ENCODE measurements at places on chromosomes 2 and 18.

DNA sequence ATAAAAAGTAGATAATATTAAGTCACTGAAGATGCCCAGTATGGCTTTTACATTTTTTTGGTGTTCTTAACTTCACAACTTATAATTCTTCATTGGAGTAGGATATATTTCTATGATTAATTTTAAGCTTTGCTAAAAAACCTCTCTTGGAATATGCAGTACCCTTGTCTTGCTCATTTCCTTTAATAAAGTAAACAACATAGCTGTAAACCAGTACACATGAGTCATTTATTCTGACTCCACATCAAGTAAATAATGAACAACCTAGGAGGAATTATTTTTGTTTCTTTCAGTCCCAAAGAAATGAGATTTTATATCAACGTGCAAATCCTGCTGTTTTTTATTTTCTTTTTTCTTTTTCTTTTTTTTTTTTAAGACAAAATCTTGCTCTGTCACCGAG, 869.1 kb downstream of the CNTNAP5 start:
- no peak for DNase-seq

DNA sequence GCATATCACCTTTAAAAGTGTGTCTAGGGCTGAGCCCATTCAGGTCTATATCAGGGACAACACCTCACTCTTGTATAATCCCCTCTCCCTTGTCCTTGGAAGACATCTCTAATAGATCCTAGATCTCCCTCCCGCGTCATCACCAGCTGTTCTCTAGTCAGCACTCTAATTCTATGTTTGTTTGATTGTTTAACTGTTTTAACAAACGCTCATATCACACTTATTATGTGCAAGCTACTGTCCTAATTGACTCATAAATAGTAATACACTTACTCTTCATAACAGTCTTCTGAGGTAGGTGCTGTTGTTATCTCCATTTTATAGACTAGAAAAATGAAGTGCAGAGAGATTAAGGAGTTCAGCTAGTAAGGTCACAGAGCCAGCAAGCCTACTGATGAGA, 1.6 kb upstream of the ERMN start:
- no peak for DNase-seq

DNA sequence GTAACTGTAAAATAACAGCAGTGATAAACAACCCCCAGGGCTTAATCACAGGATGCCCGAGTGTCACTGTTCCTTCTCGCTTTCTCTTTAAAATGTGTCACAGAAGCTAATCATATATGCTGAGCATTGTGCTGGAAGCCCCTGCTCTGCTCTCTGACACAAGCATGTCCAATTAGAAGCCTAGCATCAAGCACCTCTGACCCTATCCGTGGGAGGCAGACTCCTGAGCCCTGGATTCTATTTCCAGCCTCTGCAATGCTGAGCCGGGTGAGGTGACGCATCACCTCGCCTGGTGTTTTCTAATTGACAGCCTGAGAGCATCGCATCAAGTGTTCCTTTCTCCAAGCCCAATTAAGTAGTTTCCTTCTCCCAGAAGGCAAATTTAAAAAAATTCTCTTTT, 19.7 kb upstream of the SCG2 start:
- no peak for DNase-seq

- DNase-seq = no peak
These were observed 21.6 kb downstream of the KANSL3 start for GRCh38 chr2:96616535-96616934.

DNA sequence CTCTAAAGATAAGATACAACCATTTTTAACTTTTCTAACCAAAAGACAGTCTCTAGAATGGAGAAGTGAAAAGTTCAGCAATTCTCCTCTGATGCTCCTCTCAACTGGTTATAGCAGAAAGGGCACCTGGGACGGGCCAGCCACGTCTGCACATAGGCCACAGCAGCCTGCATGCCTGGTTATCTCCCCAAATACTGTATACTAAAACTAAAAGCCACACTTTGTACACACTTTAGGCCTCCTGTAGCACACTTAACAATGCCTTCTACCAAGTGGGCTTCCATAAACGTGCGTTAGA, 179.1 kb downstream of the ANKRD44 start:
- no peak for DNase-seq

- DNase-seq = no peak
These were observed 41.6 kb downstream of the LRRC30 start for GRCh38 chr18:7272311-7273049.

- no peak for DNase-seq
These were observed 44.8 kb downstream of the KCMF1 start for GRCh38 chr2:85015653-85016360.

GRCh38 chr2:74712223-74713053, 58.4 kb downstream of the SEMA4F start:
- no peak for DNase-seq

DNA sequence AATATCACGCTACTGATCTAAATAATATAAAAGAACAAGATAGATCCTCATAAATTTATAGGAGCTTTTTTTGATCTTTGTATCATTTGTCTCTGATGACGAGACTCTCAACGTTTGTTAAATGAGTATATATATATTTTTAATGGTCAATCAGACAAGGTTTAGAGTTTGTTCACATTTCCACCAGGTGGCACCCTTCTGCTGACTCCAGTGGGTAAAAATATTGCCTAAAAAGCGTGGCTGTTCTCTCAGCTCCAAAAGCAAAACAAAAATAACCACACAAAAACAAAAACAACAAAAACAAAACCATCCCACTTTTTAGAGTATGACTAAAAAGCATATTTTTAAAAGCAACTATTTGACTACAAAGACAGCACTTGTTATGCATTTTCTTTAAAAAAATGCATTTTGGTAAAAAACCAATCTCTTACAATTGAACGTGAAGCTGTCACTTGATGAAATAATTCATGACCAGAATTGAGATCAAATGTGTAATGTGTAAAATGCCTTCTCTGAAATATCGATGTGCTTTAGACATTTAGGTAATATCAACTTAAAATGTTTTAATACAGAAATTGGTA, 723.2 kb downstream of the DPP10 start:
- no peak for DNase-seq

- no peak for DNase-seq
These were observed 135.3 kb downstream of the C1D start for GRCh38 chr2:67927501-67927900.

DNA sequence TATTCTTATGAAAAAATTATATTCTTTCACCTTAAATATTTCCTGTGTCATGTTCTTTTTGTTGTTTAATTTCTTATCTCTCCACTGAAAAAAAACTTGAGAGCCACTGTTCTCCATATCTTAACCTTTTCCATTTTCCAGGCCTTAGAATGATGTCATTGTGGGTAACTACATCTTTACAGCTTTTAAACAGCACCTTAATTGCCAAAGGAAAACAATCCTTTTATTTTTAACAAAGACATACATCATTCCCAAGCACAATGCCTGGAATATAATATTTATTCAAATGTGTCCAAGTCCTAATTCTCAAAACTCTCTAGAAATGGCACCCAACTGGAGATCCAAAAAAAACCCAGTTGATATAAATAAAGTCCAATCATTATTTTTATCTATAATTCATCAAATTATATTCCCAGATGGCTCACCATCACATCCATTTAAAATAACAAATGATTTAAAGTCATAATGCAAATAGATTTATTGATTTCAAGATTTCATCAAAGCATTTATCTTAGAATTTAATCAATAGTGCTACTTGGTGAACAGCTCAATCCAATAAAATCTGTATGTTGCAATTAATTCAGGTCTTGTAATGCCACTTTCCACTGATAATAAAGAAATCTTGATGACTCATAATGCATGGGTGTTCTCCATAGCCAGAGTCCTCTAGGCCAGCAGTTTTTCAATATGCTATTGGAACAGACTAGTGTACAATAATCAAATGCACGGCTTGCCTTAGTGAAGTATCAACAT, 107.1 kb upstream of the MAPRE2 start:
- no peak for DNase-seq

DNA sequence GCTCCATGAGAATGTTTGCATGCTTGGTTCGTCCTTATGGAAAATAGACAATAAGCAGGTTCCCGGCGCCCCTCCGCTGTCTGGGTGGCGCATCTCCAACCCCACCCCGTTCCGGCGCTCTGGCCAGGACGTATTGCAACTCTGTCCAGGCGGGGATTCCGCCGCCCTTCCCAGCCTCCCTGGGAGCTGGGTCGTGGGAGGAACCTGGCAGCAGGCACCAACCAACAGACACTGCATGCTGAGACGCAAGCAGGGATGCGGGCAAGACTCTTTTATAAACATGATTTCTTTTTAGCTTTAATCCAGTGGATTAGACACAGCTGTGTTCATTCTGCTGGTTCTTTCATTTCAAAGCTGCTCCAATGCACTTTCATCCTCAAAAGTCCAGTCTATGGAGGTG, 240.2 kb downstream of the SH3BP4 start:
- no peak for DNase-seq

GRCh38 chr2:122519366-122519765, 763.9 kb downstream of the TSN start:
- no peak for DNase-seq

- no peak for DNase-seq
These were observed 16.2 kb downstream of the DLGAP1 start for GRCh38 chr18:4438938-4439337.

DNA sequence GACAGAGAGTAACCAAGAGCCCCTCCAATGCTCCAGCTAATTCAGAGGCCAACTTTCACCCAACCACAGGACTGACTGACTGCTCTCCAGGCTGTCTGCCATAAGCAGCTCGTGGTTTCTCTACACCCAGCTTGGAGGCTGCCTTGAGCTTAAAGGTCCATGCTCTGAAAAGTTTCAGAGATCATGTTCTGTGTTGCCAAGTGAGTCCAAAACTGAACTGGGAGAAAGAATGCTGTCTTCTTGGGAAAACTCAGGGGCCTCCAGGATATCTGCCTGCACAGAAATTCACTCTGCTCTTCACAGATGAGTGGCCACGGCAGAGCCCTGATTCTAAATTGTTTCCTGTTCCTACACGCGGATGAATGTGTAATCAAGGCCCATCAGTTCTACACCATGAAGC, 51.1 kb downstream of the LPIN2 start:
- DNase-seq = no peak

DNA sequence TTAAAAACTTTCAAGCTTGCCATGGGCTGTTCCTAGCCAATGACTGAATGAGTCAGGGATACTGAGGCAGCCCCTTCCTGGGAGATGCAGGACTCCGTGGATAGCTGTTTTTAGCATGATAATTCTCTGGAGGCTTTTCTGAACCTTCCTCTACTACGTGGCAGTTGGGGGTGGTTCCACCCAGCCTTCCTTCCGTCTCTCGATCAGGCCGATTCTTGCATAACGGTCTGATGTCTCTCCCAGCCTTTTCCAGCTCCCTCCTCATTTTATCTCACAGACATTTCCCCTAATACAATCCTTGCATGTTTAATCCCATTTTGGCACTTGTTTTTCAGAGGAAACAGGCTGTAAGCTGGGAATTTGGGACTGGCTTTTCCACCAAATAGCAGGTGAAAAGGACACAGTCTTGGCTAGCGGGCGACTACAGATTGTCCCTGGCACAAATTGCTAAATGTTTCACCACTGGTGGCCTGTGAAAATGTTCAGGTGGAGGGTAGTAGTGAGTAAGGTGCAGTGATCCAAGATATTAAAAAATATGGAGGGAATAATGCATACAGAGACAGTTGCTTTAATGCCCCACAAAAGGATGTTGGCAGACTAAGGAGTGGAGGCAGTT, 21.0 kb upstream of the CTLA4 start:
- no peak for DNase-seq

GRCh38 chr18:54004828-54005227, 219.6 kb downstream of the MBD2 start:
- DNase-seq = no peak

DNA sequence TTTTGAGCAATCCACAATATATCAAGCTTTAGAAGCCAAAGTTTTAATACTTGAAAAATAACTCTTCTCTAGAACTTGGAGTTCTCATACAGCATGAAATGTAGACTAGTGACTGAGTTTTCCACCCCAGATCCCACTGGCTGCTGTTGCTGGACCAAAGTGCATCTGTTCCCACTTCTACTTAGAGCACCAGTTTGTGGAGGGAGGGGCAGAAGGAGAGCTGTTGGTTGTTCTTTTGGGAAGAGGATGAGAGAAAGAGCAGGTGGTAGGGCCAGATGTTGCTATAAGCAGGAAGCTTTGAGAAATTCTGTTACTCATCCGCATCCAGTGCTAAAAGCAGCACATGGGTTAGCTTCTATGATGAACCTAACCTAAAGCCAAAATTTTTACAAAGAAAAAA, 59.0 kb downstream of the MBD2 start:
- DNase-seq = no peak

DNA sequence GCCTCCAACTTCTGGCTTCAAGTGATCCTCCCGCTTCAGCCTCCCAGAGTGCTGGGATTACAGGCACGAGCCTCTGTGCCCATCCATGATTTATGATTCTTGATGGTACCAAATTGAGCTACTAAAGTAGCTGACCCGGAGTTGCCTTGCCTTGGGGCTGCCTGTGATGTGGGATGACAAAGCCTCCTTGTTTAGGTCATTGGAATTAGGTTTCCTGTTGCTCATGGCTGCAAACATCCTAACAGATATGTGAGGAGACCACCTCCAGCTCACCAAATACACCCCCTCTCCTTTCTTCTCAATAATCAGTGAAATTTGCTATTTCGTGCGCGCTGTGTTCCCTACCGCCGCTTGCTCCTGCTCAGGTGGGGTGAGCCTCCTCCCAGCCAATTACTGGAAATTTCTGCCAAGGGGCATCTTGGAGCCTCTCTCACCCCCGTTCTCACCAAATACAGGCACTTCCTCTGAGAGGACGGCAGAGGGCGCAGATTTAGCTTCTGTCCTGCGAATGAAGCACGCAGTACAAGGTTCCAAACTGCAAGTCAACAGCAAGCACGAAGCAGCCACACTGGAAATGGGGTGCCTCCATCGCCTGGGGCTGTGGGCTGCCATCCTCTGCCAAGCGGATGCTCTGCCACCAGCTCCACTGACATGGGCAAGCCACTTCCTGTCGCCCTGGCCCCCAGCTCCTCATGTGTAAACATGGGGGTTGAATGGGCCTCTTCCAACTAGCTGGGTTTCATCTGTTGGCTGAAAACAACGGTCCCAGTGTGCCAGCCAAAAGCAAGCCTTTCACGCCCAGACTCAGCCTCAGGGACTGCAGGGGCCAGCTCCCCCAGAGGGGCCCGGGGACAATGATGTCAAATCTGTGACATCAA, 71.7 kb downstream of the NCAPH start:
- DNase-seq = peak; percentile 61

DNA sequence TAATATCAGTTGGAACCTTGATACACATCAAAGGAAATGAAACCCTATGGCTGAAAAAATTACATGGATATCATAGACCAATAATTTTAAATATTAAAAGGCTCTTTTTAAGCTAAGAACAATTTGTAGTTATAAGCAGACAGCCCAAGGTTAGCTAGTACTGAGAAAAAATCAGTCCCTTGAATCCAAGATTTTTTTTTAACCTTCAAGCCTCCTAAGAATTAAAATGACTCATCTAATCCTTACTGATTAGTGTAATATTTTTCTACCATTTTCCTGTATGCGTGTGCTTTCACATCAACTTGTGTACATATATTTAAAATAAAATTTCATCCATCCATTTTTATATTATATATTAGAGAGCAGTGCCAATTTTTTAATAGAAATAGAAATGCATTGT, 1004.9 kb upstream of the ZEB2 start:
- DNase-seq = no peak

- DNase-seq = no peak
These were observed 11.3 kb upstream of the KCNF1 start for GRCh38 chr2:10900216-10901109.

- DNase-seq = no peak
These were observed 27.9 kb downstream of the KIAA1328 start for GRCh38 chr18:36856815-36857214.

Data from activated T-cell treated with anti-CD3 and anti-CD28 coated beads for 24 hours (primary cell).